ENCODE measurements at places on chromosomes 2 and 18.

- DNase-seq = no peak
Measured at GRCh38 chr2:85695691-85696668, 1.8 kb downstream of the GNLY start.

- DNase-seq = no peak
Measured at GRCh38 chr2:74019516-74019915, 34.8 kb downstream of the TET3 start.

DNA sequence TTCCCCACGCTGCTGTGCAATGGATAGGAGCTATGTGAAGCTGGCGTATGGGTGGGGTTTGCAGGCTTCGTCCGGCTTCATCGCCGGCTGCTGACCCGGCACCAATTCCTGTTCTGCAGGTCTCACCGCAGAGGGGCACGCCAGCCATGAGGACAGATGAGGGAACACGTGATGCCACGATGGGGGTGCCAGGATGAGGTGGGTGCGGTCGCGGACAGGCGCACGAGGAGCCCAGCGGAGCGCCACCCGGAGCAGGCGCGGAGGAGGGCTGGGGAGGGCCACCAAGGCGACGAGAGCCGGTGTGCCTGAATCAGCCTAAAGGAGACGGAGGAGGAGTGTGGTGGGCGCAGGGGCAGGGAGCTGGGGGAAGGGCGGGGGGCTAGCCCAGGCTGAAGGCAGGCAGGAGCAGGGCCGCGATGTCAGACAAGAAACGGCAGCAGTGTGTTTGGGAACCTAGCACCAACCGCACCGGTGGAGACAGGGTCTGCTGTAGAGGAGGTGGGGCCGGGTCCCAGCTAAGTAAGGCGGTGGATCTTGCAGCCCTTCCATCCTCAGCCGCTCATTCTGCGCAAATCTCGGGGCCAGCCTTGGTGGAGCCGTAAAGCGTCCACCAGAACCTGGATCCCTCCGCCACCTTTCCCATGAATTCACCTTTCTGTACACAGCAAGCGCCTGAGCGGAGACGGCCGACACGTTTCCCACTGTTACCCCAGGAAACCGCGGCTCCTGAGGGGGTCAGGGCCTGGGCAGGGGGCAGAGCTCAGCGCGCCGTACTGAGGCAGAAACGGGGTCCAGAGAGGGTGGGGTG, 17.0 kb upstream of the CD8A start:
- peak; percentile 31 for DNase-seq

DNA sequence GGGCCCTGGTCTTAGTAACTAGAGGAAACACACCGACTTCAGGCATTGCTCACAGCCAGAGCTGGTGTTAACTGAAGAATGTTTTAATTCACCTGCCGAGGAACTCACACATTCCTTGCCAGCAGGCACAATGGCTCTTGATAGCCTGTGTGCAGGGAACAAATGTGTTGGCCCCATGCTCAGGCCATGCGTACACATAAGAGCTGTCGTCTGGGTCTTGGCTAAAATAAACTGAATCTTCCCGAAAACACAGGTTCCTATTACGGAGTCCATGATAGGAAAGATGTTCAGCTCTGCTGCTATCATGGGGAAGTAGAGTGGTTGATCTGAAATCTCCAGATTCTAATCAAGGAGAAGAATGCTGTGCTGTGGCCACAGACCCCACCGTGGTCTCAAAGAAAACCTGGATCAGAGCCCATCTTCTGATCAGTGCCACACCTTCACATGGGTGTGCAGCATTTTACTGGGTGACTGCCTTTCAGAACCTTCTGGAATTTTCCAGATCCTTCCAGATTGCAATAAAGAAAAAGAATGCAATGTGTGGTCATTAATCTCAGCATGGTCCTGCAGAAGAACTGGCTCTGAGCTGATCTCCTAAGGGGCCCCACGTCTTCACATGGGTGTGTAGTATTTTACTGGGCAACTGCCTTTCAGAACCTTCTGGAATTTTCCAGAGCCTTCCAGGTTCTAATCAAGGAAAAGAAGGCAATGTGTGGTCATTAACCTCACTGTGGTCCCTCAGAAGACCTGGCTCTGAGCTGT, 17.2 kb downstream of the MBP start:
- no peak for DNase-seq

DNA sequence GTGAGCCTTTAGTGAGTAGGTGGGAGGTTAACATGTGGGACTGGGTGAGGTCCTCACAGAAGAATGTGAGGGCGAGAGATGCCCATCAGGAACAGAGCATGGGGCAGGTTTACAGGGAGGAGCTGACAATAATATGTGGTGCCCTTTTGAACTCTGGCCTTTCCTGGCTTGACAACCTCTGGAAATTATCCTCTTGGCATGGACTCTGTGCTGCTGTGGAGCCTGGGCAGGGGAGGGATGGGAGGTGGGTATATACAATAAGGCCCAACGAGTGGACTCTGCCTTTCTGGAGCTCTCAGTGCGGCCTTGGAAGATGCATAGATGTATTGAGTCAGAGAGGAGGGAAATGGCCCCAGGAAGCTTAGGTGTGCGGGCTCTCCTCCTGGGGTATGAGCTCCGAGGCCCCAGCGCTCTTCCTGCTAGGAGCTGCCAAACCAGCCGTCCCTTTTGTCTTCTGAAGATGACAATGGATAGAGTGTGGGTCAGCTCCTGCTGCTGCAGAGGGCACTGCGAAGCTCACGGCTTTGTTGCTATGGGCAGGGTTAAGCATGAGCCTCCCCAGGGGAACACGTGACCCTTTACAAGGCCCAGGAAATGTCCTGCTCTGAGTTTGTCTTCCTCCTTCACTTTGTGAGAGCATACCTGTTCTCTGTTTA, 8.7 kb upstream of the PSD4 start:
- DNase-seq = no peak

Measured in activated CD4-positive, CD25-positive, alpha-beta regulatory T cell treated with anti-CD3 and anti-CD28 coated beads, Interleukin-2, amount 50 U/mL, for 72 hours (primary cell).